ENCODE measurements at places on chromosomes 6 and 20.

GRCh38 chr6:41374618-41375590 lies 39.5 kb downstream of the NCR2 start:
- DNase-seq = no peak

GRCh38 chr6:3752531-3753227 lies 1.2 kb upstream of the PXDC1 start:
- DNase-seq = no peak

GRCh38 chr20:51400051-51400926 lies 142.2 kb downstream of the NFATC2 start:
- DNase-seq = no peak

DNA sequence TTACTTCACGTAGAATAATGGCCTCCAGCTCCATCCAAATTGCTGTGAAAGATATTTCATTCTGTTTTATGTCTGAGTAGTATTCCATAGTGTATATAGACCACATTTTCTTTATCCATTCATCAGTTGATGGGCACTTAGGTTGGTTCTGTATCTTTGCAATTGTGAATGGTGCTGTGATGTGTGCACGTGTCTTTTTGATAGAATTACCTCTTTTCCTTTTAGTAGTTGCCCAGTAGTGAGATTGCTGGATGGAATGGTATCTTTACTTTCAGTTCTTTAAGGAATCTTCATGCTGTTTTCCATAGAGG lies 91.8 kb downstream of the CARMIL1 start:
- no peak for DNase-seq

GRCh38 chr20:63118303-63119120 lies 97.4 kb downstream of the YTHDF1 start:
- no peak for DNase-seq

GRCh38 chr6:163599136-163599535 lies 184.6 kb downstream of the QKI start:
- DNase-seq = no peak

DNA sequence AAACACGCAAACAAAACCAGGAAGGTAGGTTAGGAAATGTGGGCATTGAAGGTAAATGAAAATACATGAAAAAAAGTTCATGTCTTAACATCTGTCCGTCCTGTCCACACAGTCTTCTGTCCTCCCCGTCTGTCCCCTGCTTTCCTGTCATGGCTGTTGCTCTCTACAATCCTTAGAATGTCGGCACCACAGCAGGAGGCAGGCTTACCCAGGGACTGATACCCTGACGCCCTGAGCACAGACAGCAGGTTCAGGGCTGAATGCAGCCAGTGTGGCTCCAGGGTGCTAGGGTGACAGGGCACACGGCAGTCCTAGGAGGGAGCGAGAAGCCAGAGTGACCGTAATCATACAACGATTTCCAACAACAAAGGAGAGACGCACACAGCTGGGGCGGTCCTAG lies 123.7 kb downstream of the IRF4 start:
- DNase-seq = no peak
